ENCODE measurements at places on chromosomes 11 and 22.

DNA sequence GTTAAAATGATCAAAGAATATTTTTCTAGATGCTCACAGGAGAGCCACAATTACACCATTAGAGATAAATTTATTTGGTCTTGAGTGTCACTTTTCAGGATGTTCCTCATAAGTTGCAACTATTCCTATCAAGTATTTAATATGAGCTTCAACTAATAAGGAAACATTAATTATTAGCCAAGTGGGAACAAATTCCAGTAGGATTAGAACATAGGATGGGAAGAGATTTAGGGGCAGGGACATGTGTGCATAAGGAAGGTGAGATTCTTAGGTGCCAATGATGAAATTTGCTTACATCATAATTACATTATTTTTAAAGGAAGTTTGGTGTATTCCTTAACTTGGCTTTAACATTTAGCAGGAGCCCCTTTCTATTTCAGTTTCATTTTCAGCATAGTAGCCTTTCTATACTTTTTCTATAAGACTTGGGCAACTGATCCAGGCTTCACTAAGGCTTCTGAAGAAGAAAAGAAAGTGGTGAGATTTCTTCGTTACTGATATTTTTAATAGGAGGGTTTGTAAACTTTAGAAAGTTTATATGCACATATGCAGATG lies 38.8 kb downstream of the CSRP3 start:
- DNase-seq = no peak

DNA sequence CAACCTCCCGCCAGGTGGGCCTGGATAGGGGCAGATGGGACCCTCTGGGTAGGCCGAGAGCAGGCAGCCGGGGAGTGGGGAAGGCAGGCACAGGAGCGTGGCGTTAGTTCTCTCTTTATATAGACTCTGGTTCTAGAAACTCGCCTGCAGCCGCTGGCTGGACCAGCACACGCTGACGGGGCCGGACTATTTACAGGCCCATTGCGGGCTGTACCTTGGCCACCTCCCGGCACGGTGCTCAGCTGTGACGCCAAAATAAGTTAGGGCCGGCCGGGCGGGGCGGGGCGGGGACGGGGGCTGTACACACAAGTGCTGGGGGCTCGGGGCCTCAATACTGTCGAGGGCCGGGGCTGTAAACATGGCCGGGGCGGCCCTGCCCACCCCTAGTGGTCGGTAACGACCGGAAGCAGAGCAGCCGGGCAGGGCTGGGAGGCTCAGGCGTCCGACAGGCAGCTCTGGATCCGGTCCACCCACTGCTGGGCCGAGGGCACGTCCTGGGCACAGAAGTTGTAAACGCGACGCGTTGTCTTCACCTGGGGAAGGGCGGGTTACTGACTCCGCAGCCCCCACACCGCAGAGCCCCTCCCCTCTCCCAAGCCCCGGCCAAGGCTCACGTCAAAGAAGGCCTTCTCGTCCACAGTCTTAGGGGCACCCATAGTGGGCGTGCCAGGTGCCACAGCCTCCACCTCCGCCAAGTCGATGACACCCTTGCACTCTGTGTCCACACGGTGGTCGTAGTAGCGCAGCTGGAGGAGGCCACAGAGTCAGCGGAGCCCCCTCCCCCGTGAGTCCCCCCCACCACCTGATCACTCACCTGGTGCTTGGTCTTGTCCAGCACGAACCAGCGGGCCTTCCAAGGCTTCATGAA lies 27.9 kb downstream of the SBF1 start:
- no peak for DNase-seq

GRCh38 chr11:134008634-134009071 lies 51.9 kb upstream of the IGSF9B start:
- no peak for DNase-seq

- no peak for DNase-seq
These were observed 107.1 kb upstream of the DDI1 start for GRCh38 chr11:103929170-103929903.

DNA sequence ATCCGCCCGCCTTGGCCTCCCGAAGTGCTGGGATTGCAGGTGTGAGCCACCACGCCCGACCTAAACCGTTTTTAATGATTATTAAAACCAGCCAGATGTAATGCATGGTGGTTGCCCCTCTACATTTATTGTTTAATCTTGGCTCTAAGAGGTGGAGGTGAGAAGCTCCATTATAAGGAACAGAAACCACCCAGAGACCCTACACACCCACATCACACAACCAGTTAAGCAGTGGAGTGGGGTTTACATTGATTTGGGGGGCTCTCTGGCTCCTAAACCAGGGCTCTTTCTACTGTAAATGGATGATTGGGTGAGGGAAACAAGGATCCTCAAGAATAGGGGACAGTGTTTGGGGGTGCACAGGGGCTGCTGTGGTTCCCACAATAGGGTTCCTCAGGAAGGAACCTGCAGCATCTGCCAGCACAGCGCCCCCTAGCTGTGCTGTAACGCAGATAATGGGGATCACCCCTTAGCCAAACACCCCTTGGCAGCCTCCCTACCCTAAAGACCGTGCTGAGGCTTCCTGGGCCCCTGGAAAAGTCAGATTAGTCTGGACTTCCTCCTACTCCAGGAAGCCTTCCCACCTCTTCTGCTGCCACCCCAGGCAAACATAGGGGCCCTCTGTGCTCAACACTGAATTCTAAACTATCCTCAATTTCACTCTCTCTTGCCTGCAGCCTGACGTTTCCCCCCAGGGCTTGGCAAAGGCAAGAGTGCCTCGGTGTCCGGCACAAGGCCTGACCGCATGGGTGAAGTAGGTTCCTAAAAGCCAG lies 2.4 kb downstream of the MPST start:
- DNase-seq = no peak

- no peak for DNase-seq
These were observed 343.5 kb upstream of the B3GAT1 start for GRCh38 chr11:134755535-134755934.

- DNase-seq = no peak
These were observed 116.7 kb upstream of the KIRREL3 start for GRCh38 chr11:127117231-127117739.

DNA sequence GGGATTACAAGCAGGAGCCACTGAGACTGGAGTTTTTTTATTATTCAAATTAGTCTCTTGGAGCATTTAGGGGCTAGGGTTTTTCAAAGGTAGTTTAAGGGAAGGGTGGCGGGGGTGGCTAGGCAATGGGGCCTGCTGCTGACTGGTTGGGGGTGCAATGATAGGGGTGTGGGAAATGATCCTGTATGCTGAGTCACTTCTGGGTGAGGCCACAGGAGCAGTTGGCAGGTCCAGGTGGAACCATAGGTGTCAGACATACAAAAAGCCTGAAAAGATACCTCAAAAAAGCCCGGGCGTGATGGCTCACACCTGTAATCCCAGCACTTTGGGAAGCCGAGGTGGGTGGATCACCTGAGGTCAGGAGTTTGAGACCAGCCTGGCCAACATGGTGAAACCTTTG lies 13.7 kb downstream of the MTFP1 start:
- DNase-seq = no peak

- DNase-seq = no peak
These were observed 15.3 kb upstream of the FAM83F start for GRCh38 chr22:39979458-39979857.

GRCh38 chr22:46948411-46949144 lies 186.1 kb downstream of the TBC1D22A start:
- DNase-seq = no peak

DNA sequence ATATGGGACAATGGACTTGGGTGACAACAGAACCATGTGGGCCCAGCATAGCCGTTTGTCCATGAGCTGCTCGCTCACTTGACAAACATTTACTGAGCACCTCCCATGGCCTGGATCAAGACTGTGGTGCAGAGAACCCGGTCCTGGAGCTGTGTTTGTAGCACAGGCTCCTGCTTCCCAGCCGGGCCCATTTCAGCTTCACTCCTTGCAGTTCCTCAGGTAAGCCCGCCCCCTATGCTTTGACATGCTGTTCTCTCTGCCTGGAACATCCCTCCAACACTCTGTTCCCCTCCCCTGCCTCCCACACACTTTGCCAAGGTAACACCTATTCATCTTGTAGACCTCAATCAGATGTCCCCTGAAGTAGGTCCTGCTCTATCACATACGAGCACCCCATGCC lies 19.3 kb upstream of the IGSF22 start:
- DNase-seq = no peak

- no peak for DNase-seq
These were observed 338.2 kb upstream of the NCAM1 start for GRCh38 chr11:112623057-112623456.

DNA sequence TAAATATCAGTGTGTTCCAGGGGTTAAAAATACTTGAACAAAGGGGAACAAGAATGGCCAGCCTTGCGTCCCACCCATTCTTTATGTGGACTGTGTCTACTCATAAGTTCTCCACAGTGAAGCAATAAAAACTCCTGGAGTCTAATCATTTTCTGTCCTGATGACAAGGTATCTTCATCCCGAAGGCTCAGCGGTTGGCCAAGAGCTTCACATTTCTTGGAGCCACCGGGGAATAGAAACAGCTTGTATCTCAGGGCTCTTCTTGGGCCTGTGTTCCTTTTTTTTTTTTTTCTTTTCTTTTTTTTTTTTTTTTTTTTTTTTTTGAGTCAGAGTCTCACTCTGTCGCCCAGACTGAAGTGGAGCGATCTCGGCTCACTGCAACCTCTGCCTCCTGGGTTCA lies 36.8 kb upstream of the ADORA2A start:
- no peak for DNase-seq

- no peak for DNase-seq
These were observed 15.5 kb upstream of the GRK3 start for GRCh38 chr22:25548866-25549464.

GRCh38 chr11:48017105-48017830 lies 36.9 kb downstream of the PTPRJ start:
- no peak for DNase-seq

GRCh38 chr11:1838426-1839144 lies at the start of gene TNNI2:
Gene TNNI2 (plus strand): TSS chr11:1838981. CDS start chr11:1839697, 716 bp downstream.
- DNase-seq = no peak

DNA sequence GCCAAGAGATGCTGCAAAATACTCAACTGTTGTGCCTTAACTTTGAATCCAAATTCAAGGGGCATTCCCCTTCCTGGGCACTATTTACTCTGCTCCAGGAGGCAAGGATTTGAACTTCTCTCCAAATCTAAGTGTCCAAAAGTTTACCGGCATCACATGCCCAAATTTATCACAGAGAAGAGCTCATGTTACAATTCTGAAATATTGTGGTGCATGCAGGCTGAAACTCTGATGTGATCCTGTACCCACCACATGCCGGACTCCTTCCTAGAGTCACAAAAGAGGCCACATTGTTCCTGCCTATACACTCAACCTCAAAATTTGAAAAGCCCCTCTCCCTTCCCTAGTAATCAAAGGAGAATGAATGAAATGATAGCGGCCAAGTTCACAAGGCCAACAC lies 1.3 kb downstream of the TRAF6 start:
- no peak for DNase-seq

GRCh38 chr11:96967616-96968015 lies 577.8 kb downstream of the JRKL start:
- DNase-seq = no peak
